Urinary bladder (tissue), 4 donors: ENCODE measurements at places on chromosomes 1 and 21. TPM values are rescaled to one million over a fixed set of nuclear protein-coding genes. Genes with fewer than 3 reads are reported as not detected.

CFHR4 gene
- total RNA-seq = not detected

CD84 gene
- total RNA-seq = 5.3 TPM

TRPM2 gene
- 1.2 TPM for total RNA-seq

BEND5 gene
- total RNA-seq = 10.3 TPM

MCOLN3 gene
- 3.0 TPM for total RNA-seq

OR2AK2 gene
- not detected for total RNA-seq

LCE1E gene
- total RNA-seq = not detected

FCER1G gene
- total RNA-seq = 15.9 TPM

- DNase-seq = no peak
These were observed 106.6 kb downstream of the ACTL8 start for GRCh38 chr1:17861685-17862084.

DNA sequence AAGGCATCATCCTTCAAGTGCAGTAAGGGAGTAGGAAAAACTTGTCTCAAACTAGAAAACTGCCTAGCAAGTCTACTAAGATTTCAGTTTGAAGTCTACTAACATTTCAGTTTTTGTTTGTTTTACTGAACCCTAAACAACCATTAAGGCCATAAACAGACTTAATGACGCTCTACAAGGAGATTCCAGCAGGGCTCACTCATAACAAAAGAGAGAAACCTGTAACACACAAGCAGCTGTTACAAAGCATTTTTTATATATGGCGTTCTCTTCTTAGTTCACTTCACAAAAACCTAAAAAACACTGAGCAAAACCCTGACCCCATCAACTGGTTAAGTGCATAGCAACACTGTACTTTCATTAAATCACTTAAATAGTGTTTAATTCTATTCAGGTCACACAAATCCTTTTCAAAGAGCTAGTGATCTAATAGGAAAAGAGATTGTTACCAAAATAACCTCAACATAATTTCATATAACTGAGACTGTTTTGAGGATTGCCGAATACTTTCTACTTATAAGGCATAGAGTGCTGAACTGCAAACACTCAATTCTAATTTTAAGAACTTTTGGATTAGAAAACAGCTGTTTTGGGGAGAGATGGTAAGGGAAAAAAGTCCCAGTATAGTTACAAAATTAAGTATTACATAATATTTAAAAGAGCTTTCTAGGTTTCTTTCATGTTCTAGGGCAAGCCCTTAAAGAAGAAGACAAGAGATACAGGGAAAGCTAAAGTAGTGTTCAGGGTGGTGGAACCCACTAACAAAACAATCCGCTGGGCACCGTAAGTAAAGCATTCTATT lies 1.4 kb downstream of the B3GALNT2 start:
- peak; percentile 25 for DNase-seq

DNA sequence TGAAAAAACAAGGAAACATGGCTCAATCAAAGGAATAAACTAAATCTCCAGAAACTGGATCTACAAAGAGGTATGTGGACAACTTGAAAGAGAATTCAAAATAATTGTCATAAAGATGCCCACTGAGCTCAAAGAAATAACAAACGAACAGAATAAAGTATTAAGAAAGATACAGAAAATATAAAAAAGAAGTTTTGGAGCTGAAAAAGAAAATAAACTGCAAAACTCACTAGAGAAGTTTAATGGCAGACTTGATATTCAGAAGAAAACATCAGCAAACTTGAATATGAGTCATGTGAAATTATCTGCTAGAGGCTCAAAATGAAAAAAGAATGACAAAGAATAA lies 208.1 kb upstream of the SAMSN1 start:
- DNase-seq = no peak

DNA sequence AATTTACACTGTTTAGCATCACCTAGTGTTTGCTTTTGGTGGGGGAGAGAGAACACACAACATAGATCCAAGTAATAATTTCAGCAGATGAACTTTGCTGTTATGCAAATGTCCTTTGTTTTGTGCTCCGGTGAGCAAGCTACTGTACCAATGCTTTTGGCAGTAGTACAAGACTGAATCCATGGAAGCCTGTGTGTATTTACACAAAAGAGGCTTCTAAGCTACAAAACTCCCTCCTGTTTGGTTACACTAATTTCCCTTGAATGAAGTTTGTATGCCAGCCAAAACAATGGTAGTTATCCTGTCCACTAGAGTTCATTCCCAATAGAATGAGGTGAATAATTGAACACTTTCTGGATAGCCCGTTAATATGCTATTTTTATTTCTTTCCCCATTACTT lies 320.5 kb downstream of the KCTD3 start:
- no peak for DNase-seq

- DNase-seq = no peak
These were observed 1.5 kb downstream of the C1orf159 start for GRCh38 chr1:1114431-1114830.

DNA sequence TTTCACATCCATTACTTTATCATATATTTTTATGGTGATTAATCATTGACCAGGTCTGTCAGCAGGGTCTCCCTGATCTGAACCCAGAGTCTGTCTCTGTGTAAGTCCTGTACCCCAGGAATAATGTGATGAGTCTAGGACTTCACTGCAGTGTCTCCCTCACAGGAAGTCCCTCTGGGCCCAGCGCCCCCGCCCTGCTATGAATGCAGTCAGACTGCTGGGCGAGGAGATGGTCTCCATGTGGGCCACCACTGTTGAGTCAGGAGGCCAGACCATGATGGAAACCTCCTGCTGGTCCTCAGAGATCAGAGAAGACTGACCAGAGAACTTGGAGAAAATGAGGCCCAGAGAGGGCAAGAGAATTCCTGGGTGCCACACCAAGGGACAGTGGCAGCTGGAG lies 9.5 kb downstream of the TMEM222 start:
- no peak for DNase-seq

GRCh38 chr1:22485431-22485830 lies 33.8 kb downstream of the ZBTB40 start:
- no peak for DNase-seq

DNA sequence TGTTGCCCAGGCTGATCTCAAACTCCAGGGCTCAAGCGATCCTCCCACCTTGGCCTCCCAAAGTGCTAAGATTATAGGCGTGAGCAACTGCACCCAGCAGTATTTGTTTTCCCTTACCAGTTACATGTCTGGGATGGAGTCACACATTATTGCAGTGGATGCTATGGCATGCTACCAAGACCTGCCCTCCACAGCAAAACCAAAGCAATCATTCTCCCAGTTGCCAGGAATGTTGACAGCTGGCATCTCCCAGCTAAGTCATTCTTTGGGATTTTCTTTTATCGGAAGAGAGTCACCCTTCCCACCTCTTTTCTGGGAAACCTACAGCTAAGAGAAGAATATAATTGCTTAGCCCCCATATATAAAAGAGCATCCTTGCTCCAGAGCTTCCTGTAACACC lies 49.4 kb upstream of the RGS7 start:
- DNase-seq = no peak

DNA sequence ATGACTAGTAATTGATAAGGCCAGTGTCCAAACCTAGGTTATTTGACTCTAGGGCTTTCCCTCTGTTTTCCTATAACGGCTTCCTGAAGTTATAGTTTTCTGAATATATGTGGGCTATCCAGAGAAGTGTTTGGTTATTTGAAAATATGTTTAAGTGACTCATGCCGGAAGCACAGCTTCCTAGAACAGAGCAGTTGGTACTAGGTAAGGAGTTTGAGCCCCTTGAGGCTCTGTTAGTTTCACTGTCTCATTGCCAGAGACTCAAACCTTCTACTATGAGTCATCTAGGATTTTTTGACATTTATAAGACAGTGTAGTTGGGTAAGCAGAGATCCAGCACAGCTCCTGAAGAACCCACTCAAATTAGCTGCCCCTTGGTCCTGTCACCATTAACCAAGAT lies 27.1 kb upstream of the LEPR start:
- no peak for DNase-seq

DNA sequence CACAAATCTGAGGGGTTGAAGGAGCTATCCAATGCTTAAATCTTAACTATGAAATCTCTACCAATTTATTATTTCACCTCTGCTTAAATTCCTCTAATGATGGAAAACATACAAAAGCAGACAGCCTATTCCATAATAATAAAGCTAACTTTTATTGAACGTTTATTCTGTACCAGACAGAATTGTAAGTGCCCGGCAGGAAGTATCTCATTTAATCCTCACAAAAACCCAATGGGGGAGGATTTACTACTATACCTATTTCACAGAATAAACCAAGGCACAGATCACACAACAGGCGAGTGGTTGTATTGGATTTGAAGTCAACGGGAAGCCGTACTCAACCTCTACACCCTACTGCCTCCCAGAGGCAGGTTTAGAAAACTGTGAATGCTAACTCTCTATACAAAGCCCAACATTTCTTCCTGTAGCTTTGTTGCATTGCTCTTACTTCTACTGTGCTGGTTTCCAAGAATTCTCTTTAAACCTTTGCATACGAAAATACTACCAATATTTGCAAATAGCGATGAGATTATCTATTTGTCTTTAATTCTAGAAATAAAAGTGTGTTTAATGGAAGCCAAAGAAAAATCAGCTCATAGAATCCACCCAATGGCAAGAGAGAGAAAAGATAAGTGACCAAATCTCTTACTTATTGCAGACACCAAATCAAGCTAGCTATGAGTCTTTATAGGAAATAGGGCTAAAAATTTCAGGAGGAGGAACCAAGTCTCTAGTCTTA lies 33.5 kb upstream of the C1orf53 start:
- no peak for DNase-seq

GRCh38 chr1:157925419-157926166 lies 67.9 kb upstream of the KIRREL1 start:
- DNase-seq = no peak

DNA sequence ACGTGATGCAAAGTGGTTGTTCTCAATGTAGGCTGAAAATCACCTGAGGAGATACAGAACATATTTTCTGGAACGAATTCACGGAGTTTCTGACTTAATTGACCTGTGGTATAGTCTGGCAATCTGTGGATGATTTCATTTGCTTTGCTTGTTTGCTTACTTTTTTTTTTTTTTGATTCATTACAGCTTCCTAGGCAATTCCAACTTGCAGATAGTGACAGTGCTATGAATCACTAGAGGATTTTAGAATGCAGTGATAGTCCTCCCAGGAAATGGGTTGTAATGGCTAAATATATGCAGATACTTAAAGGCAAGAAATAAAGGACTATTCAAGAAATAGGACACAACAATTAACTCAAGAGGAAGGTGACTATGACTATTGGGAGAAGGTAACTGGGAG lies 1378.1 kb upstream of the PRMT6 start:
- no peak for DNase-seq

- DNase-seq = no peak
These were observed 2.2 kb upstream of the DDOST start for GRCh38 chr1:20663365-20663764.

DNA sequence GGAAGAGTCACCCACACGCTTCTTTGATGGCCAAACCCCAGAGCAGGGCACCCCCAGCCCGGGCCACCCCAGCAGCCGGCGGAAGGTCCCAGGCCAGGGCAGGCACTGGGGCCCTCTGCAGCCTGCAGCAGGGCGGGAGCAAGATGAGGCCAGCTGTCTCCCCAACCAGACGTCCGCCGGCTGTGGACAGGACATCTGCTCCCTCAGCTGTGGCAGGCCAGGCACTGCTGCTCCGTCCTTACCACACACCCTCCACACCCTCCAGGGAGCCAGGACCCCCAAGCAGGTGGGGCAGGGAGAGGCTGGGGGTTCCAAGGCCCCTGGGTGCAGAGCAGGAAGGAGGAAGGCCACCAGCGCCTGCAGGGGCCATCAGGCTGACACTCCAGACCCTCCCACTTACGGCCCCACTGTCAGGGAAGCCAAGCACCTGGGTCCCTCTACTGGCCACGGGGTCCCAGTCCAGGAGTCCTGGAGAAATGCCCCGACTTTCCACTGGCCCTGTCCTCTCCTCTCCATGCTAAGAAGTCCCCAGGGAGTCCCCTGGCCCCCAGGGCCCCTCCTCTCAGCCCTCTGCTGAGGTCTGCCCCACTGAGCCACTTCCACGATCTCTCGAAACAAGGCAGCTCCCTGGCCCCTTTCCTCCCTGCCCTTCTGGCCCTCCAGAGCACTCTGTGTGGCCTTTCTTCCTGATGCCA lies 5.6 kb downstream of the WNT9A start:
- DNase-seq = no peak
